ENCODE measurements at places on chromosomes 11 and 22. TPM values are rescaled to one million over a fixed set of nuclear protein-coding genes. Genes with fewer than 3 reads are reported as not detected.

MFRP gene
- not detected for total RNA-seq

SAA4 gene
- not detected for total RNA-seq

KCNJ4 gene
- total RNA-seq = 39.0 TPM

TST gene
- 37.9 TPM for total RNA-seq

LRRC4C gene
- 1.2 TPM for total RNA-seq

ARFIP2 gene
- total RNA-seq = 18.9 TPM

RIC3 gene
- 11.8 TPM for total RNA-seq

C11orf42 gene
- total RNA-seq = not detected

MAPK11 gene
- 5.7 TPM for total RNA-seq

- no peaks in the 10 kb centered on the region for H3K4me1 ChIP-seq
- peak overlapping the region; percentile 80 for H3K4me3 ChIP-seq
- H3K27me3 ChIP-seq = no peaks in the 10 kb centered on the region
- peak overlapping the region; percentile 69 for H3K27ac ChIP-seq
- DNase-seq = peak; percentile 78
Measured at GRCh38 chr22:20205964-20206708, 55.3 kb upstream of the CCDC188 start.

GRCh38 chr11:25566298-25567200, 765.4 kb upstream of the ANO3 start:
- no peaks in the 10 kb centered on the region for H3K27me3 ChIP-seq
- H3K36me3 ChIP-seq = no peaks in the 10 kb centered on the region
- H3K4me3 ChIP-seq = no peak overlapping the region

DNA sequence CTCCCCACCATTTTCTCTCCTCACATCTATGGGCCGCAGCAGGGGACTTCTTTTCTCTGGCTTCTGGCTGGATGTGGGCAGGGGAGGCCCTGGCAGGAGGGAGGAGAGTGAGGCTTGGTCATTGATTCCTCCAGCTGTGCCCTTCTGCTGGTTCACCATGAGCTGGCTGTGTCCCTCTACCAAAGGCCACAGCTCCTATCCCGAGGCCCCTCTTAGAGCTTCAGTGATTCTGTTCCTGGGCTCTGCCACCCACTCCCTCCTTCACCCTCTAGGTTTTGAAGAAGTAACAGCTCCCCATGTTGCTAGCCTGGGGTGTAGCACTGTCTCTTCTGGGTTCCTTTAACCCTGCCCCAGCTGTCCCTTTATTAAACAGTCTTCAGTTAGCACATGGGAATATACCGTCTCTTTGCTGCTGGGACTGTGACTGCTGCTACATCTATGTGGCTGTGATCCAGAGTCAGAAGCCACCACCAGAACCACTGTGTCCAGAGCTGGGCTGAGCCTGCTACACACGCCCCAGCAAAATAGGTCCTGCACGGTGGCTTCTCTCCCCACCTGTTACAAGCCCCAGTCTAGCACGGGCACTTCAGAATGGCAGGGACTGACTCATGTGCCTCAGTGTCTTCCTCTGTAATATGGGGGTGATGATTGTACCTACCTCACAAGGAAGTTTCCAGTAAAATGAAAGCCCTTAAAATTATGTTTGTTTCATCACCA, 578 bp upstream of the PARVG start:
- no peaks in the 10 kb centered on the region for H3K27me3 ChIP-seq
- H3K27ac ChIP-seq = no peak overlapping the region
- DNase-seq = no peak
- no peaks in the 10 kb centered on the region for H3K4me1 ChIP-seq
- peaks cover 9% of the 10 kb centered on the region for H3K36me3 ChIP-seq

- no peak overlapping the region for H3K27ac ChIP-seq
- no peaks in the 10 kb centered on the region for H3K27me3 ChIP-seq
- H3K4me1 ChIP-seq = no peaks in the 10 kb centered on the region
- DNase-seq = no peak
- no peaks in the 10 kb centered on the region for H3K36me3 ChIP-seq
Measured at GRCh38 chr11:49221112-49221511, 12.7 kb upstream of the FOLH1 start.

- no peak overlapping the region for H3K27ac ChIP-seq
- DNase-seq = no peak
- H3K27me3 ChIP-seq = no peaks in the 10 kb centered on the region
- H3K4me1 ChIP-seq = no peaks in the 10 kb centered on the region
- no peak overlapping the region for H3K4me3 ChIP-seq
Measured at GRCh38 chr11:66216911-66217310, 51.5 kb upstream of the RAB1B start.

- peaks cover 7% of the 10 kb centered on the region for H3K4me1 ChIP-seq
- no peaks in the 10 kb centered on the region for H3K27me3 ChIP-seq
- no peak overlapping the region for H3K4me3 ChIP-seq
- peak; percentile 59 for DNase-seq
Measured at GRCh38 chr22:22944268-22944985, 56.8 kb downstream of the IGLL5 start.

GRCh38 chr11:96143041-96143521, 199.9 kb downstream of the MAML2 start:
- no peaks in the 10 kb centered on the region for H3K27me3 ChIP-seq
- no peaks in the 10 kb centered on the region for H3K36me3 ChIP-seq
- peak overlapping the region; percentile 16 for H3K27ac ChIP-seq

DNA sequence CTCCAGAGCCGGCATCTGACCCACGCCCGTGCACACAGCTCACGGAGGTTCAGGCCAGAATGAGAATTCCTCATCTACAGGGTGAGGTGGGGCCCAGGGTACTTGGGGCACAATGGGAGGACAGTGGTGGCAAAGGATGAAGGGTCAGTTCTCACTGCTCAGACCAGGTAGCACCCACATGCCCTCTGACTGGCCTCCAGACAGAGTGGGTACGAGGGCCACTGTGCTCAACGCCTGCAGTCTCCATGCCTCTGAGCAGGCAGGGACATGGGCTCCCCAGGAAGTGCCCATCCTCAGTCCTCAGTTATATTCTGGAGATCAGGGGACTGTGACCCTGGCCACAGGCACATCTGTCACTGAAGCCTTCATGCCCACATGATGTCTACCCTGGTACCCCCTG, 13.0 kb upstream of the CDC42BPG start:
- peaks cover 49% of the 10 kb centered on the region for H3K36me3 ChIP-seq
- H3K4me3 ChIP-seq = no peak overlapping the region
- DNase-seq = no peak
- no peaks in the 10 kb centered on the region for H3K27me3 ChIP-seq
- peak overlapping the region; percentile 93 for H3K27ac ChIP-seq

GRCh38 chr11:95877291-95877690, 46.6 kb downstream of the MTMR2 start:
- no peaks in the 10 kb centered on the region for H3K4me1 ChIP-seq
- DNase-seq = no peak
- H3K36me3 ChIP-seq = no peaks in the 10 kb centered on the region
- H3K27me3 ChIP-seq = no peaks in the 10 kb centered on the region

GRCh38 chr11:16924826-16925560, 89.2 kb downstream of the PLEKHA7 start:
- H3K27me3 ChIP-seq = no peaks in the 10 kb centered on the region
- H3K4me3 ChIP-seq = peak overlapping the region; percentile 65
- H3K36me3 ChIP-seq = no peaks in the 10 kb centered on the region
- peak overlapping the region; percentile 75 for H3K27ac ChIP-seq
- H3K4me1 ChIP-seq = peaks cover 16% of the 10 kb centered on the region

GRCh38 chr11:66315921-66316811, 678 bp downstream of the CD248 start:
- H3K4me1 ChIP-seq = peaks cover 50% of the 10 kb centered on the region
- no peak for DNase-seq
- H3K27ac ChIP-seq = peak overlapping the region; percentile 85
- H3K4me3 ChIP-seq = peak overlapping the region; percentile 54
